ENCODE measurements at places on chromosomes 4 and X.

- DNase-seq = no peak
Measured at GRCh38 chr4:14650127-14650526, 352.2 kb upstream of the CPEB2 start.

GRCh38 chrX:64169988-64170387, 35.5 kb downstream of the AMER1 start:
- DNase-seq = no peak

DNA sequence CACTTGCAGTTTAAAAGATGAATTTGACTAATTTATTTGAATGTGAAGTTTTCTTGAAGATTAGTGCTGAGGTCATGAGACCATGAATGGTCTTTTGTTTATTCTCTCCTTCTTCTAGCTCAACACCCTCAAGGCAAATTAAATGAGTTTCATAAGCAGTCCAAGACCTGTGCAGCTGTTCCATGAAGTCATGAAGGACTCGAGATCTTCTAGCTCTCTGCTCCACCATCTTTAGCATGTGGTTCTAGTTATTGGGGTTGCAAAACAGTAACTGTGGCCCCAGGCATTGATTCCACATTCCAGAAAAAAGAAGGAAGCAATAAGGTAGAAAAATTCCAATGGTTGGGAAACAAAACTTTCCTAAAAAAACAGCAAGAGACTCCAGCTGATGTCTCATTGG, 84.2 kb upstream of the HS3ST1 start:
- no peak for DNase-seq

- DNase-seq = no peak
Measured at GRCh38 chrX:138925330-138925729, 213.8 kb upstream of the FGF13 start.

- DNase-seq = no peak
Measured at GRCh38 chrX:43631841-43632240, 24.3 kb upstream of the MAOA start.

- no peak for DNase-seq
Measured at GRCh38 chr4:124754681-124755080, 42.1 kb upstream of the ANKRD50 start.

Measured in stimulated activated CD4-positive, alpha-beta T cell treated with anti-CD3 and anti-CD28 coated beads, Interleukin-15, amount 100 ng/mL, for 1 hour (primary cell).